ENCODE measurements at places on chromosomes 2 and 18.
A peak's percentile ranks its signal among the peaks of the same experiment; 100 is the strongest.

- no peak overlapping the region for H3K27ac ChIP-seq
- DNase-seq = no peak
- H3K4me1 ChIP-seq = no peaks in the 10 kb centered on the region
- H3K27me3 ChIP-seq = no peaks in the 10 kb centered on the region
- H3K4me3 ChIP-seq = no peak overlapping the region
- no peaks in the 10 kb centered on the region for H3K36me3 ChIP-seq
Observed at GRCh38 chr2:49146401-49146800, 7.9 kb downstream of the FSHR start.

DNA sequence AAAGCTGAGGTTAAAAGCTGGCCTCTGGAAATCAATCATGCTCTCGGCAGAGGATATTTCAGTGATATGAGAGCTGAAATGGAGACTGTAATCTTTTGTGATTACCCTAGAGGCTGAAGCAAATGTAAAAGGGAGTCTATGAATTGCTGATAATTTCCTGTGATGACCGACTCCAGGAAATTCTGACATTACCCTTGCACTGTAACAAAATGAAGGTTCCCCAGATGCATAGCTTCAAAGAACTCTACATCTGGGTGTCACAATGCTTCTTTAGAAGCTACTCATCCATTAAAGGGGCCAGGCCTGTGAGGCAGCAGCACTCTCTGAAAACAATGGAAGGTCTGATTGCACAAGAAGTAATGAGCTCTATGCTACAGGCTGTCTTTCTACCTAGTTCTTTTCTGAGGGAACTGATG, 268.2 kb upstream of the SESTD1 start:
- no peaks in the 10 kb centered on the region for H3K27me3 ChIP-seq
- H3K36me3 ChIP-seq = no peaks in the 10 kb centered on the region
- H3K4me3 ChIP-seq = no peak overlapping the region
- DNase-seq = no peak
- no peak overlapping the region for H3K27ac ChIP-seq

DNA sequence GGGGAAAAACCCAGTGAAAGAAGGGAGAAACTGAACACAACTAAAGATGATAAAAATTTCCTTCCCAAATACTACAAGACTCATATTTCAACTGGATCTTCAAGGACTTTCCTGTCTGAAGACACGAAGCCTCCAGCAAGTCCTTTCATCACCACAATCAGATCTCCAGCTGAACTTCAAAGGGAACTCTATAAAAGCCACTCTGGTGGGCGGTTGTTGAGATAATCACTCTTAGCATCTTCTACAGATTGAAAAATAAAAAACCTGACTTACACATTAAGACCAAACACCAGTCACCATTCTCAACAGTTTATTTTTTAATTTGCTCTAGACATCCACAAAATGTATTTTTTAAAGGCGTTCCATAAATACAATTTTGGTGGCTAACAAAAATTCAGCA, 4.4 kb downstream of the REV1 start:
- peaks cover 41% of the 10 kb centered on the region for H3K4me1 ChIP-seq
- H3K27me3 ChIP-seq = no peaks in the 10 kb centered on the region
- DNase-seq = no peak
- H3K27ac ChIP-seq = peak overlapping the region; percentile 24

DNA sequence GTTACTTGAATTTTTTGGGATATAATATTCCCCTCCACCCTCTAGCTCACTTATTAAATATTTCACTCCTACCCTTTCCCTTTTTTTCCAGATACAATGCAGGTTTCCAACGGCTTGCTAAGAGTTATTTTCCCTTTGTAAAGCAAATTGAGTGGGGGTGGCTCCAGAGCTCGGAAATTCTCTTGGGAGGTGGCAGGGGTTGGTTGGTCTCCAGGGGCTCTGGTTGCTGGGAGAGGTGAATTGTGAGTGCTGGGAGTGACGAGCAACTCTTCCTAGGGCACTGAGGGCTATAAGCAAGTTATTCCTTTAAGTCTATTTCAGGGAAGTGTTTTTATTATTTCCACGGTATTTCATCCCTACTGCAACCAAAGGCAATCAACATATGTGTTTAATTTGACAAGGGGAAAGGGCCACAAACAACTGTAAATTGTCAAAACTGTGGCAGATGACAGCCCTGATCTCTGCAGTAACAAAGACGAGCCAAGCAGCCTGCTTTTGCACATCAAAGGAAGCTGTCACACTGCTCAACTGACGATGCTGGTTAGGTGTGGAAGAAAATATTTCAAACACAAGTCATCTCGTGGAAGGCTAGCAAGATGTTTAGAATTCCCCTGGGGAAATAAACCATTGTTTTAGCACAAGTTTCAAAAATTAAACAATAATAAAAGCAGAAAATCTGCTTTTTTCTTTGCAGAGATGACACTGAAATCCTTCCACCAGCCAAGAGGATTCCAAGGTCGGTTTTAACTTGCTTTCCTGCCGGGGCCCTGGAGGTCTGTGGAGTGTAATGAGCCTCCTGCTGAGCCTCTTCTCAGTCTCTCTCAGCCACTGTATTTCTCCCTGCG, 34.8 kb upstream of the ASXL2 start:
- no peak for DNase-seq
- no peaks in the 10 kb centered on the region for H3K36me3 ChIP-seq
- peaks cover 6% of the 10 kb centered on the region for H3K27me3 ChIP-seq
- H3K27ac ChIP-seq = no peak overlapping the region
- H3K4me3 ChIP-seq = no peak overlapping the region
- peaks cover 9% of the 10 kb centered on the region for H3K4me1 ChIP-seq

DNA sequence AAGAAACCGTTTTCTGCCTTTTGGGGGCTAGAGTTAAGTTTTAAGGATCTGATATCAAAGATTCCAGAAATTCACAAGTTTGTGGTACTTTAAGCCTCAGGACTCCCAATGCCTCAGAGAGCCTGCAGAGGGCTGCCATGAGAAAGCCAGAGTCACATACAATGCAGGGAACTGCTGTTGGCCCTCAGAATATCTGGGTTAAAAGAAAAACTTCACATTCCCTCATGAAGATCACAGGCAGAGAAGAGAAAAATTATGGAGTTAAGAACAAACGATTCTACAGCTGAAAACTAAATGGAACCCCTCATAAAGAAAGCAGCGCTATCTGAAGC, 39.5 kb downstream of the HDAC4 start:
- no peaks in the 10 kb centered on the region for H3K27me3 ChIP-seq
- no peak overlapping the region for H3K27ac ChIP-seq
- H3K4me1 ChIP-seq = peaks cover 8% of the 10 kb centered on the region
- no peaks in the 10 kb centered on the region for H3K36me3 ChIP-seq
- no peak for DNase-seq

GRCh38 chr2:150174056-150174805, 313.2 kb downstream of the RND3 start:
- H3K4me1 ChIP-seq = no peaks in the 10 kb centered on the region
- no peaks in the 10 kb centered on the region for H3K36me3 ChIP-seq
- H3K27ac ChIP-seq = no peak overlapping the region
- no peak for DNase-seq
- H3K27me3 ChIP-seq = no peaks in the 10 kb centered on the region

GRCh38 chr2:238116298-238117198, 16.4 kb downstream of the ESPNL start:
- no peak overlapping the region for H3K27ac ChIP-seq
- no peak for DNase-seq
- no peaks in the 10 kb centered on the region for H3K27me3 ChIP-seq
- H3K4me1 ChIP-seq = no peaks in the 10 kb centered on the region
- H3K4me3 ChIP-seq = no peak overlapping the region
- H3K36me3 ChIP-seq = peaks cover 11% of the 10 kb centered on the region
